ENCODE measurements at places on chromosomes 7 and 10.

DNA sequence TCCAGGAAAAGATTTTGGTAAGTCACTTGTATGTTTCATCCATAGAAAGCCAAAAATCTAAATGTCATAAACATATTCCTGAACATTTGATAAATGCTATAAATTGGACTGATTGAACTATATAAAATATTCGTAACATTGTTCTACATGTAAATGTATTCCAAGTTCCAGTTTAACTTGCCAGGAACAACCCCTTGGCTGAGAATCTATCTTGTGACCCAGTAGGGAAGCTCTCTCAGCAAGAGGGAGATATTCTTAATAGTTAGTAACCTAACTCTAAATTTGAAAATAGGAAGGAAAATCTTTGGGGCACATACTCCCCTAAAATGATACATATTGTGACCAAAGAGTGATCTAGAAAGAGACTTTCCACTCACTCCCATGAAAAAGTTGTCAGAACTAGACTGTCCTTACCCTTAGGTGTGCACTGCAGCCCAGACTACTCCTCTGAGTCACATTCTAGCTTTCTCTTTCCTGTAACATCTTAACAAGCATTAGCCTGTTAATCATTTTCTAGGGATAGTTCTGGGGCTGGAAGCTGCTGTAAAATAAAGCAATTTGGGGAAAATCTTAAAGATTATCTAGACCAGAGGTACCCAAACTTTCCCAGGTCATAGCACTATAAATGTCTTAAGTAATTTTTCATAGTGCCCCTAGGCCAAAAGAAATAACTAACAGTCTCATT is 73.7 kb upstream of the SKAP2 start:
- no peak for DNase-seq

DNA sequence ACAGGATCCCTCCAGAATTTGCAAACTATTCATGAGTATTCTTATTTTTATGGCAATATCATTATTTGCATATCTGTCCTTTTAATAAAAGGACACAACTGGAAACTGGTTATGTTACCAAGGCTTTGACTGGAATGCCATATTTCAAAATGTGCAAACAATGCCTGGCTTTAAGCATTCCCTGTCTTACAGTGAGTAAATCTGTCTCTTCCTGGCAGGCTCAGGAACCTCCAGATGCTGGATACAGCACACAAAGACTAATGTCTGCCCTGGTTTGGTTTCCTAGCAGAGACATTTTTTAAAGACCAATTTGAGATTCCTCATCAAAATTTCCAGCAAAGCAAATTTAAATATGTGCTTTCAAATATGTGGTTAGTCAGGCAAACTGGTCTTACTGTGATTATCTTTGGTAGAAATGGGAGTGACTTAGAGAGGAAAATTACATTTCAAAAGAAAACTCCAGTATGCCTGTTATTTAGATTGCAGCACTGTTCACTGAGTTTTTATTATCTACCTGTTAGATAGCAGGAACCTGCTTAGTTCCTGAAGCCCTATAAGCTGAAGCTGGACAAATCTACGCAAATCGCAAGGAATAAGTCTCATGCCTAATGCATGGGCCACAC is 31.3 kb downstream of the RNF216 start:
- no peak for DNase-seq

GRCh38 chr7:101453617-101454016 is 90.9 kb downstream of the COL26A1 start:
- DNase-seq, result no peak

DNA sequence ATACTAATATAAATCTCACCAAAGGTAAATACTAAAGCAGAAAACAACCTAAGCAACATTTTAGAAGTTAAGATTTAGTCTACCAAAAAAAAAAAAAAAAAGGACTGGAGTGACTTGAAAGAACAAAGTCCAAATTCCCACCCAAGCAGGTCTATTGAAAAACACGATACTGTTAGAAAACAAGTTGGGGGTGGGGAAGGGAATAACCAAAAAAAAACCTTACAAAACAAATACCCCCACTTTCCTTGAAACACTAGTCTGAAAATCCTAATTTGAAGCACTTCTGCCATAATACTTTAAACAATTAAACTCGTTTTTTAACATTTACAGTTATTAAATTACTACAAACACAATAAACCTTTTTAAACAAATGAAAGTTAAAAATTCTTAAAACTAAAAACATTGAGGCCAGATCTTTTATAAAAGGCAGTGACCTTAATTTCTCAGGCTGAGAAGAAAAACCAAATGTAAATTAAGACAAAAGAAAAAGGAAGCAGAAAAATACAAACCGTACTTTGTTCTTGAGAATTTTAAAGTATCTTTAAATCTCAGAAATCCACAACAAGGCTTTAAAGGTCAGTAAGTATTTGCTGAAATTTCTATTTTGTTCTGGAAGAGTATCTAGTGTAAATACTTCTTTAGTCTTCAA is 135.1 kb downstream of the NRBF2 start:
- no peak for DNase-seq

GRCh38 chr10:80382989-80383388 is 25.4 kb upstream of the PRXL2A start:
- no peak for DNase-seq

- no peak for DNase-seq
Observed at GRCh38 chr7:11332865-11333228, 359.2 kb downstream of the PHF14 start.

GRCh38 chr7:117217106-117218035 is 105.5 kb downstream of the WNT2 start:
- DNase-seq, result no peak

DNA sequence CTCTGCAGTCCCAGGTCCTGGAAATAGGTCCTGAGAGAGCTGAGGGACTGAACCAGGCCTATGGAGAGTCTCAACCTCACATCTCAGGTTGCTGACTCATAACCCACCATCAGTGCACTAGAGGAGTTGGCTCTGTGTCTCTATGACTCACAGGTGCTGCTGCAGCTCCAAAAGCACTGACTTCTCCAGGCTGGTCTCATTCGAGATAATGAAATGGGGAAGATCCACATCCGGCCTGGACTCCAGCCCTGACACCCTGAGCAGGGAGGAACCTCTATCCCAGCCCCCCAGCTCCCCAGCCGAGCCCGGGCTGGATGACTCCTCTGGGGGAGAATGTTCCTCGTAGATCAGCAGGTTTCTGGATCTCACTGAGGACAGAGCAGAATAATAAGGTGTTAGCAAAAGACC is 35.5 kb upstream of the DGKI start:
- DNase-seq, result no peak

DNA sequence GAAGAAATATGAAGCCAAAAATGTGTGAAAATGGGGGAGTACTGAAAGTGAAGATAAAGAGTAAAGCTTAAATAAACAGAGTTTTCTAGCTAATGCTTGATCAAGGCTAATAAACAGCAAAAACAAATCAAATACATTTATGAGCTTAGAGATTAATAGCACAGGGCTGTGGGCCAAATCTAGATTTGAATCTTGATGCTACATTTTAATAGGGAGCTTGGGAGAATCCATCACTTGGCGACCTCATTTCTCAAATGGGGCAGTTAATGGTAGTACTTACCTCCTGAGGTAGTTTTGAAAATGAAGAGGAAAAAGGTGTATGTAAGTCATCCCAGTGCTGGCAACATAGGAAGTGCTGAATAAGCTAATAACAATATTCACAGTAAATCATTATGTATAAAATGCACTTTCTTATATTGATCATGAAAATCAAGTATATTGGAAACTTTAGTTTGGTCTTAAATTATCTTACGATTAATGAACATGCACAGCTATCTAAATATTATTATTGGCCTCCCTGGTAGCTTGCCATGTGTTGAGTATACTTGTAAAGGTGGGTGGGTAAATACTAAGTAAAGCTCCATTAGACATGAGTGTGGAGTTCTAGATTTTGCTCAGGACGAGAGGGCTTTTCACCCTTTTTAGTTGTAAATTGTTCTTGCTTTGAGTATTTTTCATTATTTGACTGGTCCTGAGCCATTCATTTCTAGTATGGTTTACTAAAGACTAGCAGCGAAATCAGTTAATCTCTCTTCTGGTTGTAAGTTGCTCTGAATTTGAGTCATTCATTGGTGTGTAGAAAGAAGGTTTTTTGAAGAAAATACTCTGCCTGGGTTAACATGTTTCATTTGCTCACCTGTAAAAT is 5.1 kb downstream of the BICC1 start:
- DNase-seq, result no peak

DNA sequence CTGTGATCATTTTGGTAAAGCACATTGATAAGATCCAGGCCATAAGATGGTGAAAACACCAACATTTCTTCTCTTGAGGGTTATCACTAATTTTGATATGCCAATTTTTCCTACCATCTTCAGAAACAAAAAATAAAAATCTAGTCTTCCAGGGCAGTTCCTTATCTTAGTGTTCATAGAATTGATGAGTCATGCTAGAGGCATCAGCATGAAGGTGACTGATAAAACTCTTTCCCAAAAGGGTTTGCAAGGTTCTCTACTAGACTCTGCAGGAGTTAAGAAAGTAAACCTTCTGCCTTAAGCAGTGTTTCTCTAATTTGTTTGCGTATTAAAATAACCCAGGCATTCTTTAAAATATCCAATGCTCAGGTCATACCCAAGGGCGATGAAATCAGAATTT is 483.1 kb upstream of the CNTNAP2 start:
- no peak for DNase-seq

DNA sequence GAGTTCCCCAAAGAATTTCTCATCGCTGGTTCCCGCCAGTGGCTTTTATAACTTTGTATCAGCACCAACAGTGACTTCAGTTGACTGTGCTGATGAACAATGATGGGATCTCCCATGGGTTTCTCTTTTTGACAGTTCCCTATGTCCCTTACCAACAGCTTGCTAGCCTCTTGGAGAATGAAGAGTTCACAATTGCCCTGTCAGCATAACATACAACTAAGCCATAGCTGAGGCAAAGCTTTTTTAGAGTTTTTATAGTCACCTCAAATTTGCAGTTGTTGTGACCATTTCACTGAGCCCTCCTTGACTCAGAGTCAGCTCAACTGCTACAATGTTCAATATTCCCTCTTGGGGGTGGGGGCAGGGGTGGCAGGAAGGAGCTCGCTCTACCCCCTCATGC is 179.8 kb downstream of the TFEC start:
- no peak for DNase-seq

- no peak for DNase-seq
Observed at GRCh38 chr7:149238051-149238450, 1.4 kb upstream of the ZNF212 start.

DNA sequence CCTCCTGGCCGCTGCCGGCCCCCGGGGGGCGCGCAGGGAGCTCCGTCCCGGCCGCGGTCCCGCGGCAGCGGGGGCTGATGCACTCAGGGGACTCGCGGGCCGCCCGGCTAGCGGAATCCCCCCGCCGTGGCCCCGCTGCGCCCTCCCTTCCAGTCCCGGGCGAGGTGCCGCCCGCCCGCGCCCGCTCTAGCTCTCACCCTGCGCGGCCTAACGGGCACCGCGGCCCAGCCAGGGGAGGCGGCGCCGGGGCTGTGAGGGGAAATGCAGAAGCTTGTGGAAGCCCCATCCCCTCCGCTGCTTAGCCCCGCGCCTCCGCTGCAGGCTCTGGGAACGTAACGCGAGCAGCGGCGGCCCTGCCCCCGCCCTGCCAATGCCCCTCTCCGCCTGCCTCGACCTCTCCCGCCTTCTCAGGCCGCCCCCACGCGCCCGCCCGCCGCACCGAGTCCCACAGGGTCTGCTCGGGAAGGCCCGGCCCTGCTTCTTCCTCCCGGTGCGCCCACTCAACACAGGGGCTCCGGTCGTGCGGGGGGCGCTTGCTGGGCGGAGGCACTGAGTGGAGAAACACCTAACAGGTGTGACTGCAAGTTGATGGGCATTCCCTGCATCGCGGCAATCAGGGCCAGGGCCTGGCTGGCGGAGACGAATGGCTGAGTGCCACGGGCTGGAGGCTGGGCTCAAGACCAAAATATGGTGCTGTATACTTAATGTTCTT is 384 bp upstream of the TMEM229A start:
- no peak for DNase-seq

DNA sequence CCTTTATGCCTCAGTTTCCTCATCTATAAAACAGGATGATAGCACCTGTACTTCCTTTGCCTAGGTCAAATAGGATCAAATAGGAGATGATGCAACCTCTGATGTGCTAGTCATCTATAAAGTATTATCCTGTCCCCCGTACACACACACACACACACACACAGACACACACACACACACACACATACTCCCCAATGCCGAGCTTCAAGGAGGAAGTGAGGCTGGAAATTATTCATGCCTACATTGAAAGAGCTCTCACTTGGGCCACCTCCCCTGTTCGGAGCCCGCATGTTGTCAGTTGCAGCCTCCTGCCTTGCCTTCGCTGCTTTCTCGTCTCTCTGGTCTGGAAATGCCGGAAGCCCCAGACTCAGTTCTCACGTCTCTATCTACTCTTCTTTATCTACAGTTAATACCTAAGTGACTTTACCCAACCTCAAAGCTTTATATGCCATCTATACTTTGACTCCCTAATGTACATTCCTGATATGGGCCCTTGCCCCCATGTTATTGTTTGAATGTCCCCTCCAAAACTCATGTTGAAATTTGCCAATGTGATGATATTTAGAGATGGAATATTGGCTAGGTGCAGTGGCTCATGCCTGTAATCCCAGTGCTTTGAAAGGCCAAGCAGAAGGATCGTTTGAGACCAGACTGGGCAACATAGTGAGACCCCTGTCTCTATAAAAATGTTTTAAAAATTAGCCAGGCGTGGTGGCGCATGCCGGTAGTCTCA is 6.9 kb upstream of the UBE2H start:
- DNase-seq, result no peak

DNA sequence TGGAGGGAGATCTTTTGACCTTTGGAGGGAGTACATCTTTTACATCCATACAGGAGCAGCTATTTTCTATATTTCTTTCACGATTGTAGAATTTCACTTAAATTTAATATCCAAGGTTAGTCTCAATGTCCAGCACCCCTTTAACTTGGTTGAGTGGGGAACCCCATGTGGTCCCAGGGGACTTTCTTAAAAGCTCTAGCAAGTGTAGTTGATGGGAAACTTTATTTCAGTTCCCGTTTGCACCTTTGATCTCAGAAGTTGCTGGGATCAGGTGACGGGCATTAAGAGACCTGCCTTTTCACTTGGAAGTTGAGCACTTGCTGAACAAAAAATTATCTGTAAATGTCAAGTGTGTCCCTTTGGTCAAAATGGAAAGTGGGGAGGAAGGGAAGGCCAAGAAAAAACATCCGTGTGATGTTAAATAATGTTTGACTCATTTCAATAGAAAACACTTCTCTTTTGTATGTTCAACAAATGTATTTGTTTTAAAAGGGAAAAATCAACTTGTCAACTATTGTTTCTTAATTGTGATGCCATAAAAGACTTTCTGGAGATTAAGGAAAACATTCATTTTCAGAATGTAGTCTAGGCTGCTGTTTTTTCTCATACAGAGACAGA is 370.1 kb upstream of the GALNT17 start:
- DNase-seq, result no peak

- DNase-seq, result no peak
Observed at GRCh38 chr7:16786257-16786656, 18.5 kb downstream of the AGR2 start.

- DNase-seq, result no peak
Observed at GRCh38 chr7:84232646-84233045, 38.1 kb upstream of the SEMA3A start.

DNA sequence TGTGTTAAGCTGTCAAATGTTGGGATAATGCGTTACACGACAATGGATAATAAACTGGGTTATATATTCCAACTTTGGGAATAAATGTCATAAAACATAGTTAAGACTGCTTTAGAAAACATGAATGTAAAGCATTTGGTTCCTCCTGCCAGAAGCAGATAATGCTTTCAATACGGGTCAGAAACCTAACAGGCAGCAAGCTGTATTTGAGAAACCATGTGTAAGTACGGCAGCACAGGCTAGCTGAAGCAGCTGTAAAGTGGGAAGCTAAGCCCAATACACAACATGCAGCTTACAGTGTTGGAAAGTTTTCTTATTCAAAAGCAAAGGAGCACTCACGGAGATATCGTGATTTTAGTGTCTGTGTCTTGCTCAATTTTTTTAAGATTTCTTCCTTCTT is 46.5 kb downstream of the MALSU1 start:
- no peak for DNase-seq
